ENCODE measurements at places on chromosomes 6 and 20.

DNA sequence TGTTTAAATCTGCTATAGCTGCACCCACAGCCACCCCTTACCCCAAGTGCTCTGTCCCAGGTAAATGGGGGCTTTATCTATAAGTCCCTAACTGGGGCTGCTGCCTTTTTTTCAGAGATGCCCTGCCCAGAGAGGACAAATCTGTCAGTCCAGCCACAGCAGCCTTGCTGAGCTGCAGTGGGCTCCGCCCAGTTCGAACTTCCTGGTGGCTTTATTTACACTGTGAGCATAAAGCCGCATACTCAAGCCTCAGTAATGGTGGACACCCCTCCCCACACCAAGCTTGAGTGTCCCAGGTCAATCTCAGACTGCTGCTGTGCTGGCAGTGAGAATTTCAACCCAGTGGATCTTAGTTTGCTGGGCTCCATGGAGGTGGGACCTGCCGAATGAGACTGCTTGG, 505.2 kb downstream of the CBLN4 start:
- no peak for DNase-seq

- no peak for DNase-seq
These were observed 206.4 kb downstream of the DTNBP1 start for GRCh38 chr6:15456422-15456821.

- no peak for DNase-seq
These were observed 181.4 kb downstream of the GMPR start for GRCh38 chr6:16419636-16420336.

- DNase-seq: no peak
These were observed 15.9 kb upstream of the CPNE1 start for GRCh38 chr20:35680452-35681183.

DNA sequence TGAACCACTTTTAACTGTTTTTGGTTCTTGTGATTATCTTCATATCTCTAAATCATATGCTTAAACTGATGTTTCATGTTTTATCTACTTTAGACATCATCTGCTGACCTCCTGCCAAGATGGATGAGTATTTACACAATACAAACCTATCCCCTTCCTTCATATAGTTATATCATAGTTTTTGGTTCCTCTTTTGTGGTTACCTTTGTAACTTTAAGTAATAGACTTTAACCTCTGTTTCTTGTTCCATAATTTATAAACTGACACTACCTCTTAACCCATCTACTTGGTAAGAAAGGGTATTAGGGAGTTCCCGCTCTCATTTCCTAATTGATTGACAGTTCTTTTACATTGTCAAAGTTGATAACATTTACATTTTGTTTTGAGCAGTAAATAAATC, 11.9 kb downstream of the PCMT1 start:
- DNase-seq: no peak

DNA sequence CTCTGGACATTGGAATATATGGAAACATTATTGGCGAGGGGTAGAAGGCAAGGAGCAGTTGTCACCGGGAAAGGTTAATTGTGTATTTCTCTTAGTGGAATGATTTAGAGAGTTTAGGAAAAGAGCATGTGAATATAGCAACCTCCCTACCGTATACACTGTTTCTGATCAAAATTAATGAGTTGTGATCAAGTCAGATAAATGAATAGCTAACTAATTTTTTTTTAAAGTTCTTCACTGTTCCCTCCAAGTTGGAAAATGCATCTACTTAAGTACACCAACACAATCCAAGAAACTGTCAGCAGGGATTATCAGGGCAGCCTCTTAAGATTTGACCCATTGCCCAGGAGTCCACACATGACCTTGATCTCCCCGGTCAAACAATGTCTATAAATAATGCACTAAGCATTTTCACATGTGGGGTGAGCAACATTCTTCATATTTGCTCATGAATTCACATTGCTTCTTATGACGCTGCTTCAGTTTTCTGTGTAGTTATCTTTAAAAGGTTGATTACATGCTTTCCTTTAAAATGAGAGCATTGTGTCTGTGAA, 680.8 kb upstream of the NRSN1 start:
- DNase-seq: no peak

DNA sequence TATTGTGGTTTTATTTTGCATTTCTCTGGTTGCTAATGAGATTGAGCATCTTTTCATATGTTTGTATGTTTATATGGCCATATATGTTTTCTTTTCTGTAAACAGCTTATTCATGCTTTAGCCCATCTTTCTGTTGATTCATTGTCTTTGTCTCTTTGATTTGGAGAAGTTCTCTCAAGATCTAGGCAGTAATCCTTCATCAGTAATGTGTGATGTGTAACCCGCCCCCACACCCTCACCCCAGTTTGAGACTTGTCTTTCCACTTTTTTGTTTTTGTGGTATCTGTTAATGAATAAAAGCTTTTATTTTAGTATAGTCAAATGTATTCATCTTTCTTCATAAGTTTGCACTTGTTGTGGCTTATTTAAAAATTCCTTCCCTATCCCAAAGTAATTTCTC, 26.0 kb downstream of the ZC3H12D start:
- no peak for DNase-seq

- no peak for DNase-seq
These were observed 315 bp upstream of the PDE10A start for GRCh38 chr6:165663377-165663735.

DNA sequence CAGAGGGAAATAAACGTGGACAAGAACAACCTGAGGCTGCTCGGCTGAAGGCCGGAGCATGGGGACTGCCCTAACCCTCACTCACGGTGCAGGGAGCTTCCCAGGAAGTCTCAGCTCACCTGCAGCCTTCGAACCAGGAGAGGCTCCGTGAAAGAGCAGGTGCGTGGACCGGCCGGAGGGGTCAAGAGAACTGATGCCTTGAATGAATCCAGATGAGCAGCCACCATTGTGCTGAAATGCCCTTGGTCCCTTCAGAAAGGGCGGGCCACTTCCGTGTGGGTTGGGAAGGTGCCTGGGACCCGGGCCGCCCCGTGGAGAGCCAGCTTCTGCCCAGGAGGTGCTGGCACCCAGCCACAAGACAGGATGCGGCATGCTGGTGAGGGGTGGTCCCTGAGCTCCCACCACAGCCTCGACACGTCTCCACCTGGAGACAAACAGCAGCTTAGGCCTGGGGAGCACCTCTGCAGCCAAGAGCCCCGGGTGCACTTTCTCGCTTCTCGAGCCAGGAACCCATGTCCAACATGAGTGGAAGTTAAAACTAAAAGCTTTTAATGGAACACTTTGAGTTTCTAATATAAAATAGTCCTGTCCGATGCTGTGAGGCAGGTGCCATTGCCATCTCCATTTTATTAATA, 83.5 kb downstream of the TTLL2 start:
- DNase-seq: no peak

GRCh38 chr6:70520575-70520974, 46.2 kb upstream of the SDHAF4 start:
- DNase-seq: no peak

DNA sequence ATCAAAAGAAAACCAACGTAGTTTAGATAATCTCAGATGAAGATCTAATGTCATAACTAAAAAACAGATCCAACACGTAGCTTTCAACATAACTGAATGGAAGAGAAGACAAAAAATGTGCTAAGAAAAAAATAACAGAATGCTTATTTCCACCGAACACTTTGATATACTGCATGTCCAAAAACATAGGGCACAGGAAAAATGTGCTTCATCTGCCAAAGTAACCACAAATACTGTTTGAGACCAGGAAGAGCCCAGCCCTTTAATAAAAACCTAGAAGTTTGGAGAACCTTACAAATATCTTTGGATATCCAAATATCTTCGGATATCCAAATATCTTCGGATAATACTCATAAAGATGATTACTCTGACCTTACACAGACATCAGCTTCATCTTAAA, 19.8 kb downstream of the LAMA4 start:
- no peak for DNase-seq

- no peak for DNase-seq
These were observed 98.0 kb downstream of the ANKRD6 start for GRCh38 chr6:89530982-89531381.

- DNase-seq: no peak
These were observed 12.1 kb downstream of the COL21A1 start for GRCh38 chr6:56235245-56235644.

GRCh38 chr6:134314006-134314821, 3.7 kb downstream of the SGK1 start:
- no peak for DNase-seq

GRCh38 chr20:4045741-4046140, 30.4 kb upstream of the RNF24 start:
- no peak for DNase-seq

DNA sequence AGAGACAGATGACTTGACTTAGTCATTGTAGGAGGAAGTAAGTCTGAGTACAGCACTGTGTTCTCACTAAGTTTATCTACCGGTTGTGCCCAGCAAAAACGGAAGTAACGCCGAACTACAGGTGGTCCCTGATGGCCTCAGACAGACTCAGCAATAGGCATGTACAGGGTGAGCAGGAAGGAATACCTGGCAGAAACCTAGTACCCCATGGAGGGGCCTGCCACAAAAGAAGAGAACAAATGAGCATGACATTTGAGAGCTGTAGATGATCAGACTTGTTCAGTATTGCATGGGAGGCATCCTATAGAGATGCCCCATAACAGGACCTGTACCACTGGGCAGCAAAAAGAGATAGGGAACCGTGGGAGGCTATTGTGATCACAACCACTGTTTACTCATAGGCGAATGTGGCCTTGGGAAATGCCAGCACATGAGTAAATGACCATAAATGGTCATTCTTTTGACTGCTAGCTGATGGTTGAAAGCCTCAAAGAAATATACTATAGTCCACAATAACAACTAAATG, 106.4 kb upstream of the TAB2 start:
- DNase-seq: no peak

- DNase-seq: no peak
These were observed 284.4 kb upstream of the RNF24 start for GRCh38 chr20:4299773-4300172.

- no peak for DNase-seq
These were observed 16.0 kb downstream of the PDE10A start for GRCh38 chr6:165647041-165647440.

- DNase-seq: no peak
These were observed 252.4 kb downstream of the GMDS start for GRCh38 chr6:1993042-1993441.

DNA sequence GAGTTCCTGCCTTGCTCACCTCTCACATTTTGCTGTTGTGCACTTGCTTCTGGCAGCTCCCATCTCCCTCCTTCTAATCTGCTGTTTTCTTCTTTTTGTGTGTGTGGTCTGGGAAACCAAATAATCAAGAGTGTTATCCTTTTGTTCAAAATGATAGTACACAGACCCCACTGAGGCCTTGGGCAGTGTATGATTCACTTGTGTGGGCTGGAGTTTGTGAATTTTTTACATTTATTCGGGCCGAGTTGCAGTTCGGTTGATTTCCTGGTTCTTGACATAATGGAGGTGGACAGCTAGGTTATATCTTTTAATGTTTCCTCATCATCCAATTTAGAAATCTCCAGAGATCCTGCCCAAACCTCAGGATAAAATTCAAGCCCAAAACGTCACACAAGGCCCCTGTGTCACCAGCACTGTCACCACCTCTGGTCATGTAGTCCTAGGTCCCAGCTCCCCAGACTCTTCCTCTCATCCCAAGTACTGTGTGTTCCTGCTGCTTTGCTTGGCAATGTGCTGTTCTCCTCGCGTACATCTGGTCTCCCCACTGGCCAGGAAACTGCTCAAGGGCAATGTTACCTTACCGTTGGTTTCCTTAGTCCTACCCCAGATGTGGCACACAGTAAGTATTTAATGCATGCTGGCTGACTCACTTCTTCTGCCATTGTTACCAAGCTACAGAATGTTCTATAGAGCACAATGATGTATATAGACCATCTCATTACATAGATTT, 55.7 kb upstream of the PHACTR2 start:
- DNase-seq: no peak

DNA sequence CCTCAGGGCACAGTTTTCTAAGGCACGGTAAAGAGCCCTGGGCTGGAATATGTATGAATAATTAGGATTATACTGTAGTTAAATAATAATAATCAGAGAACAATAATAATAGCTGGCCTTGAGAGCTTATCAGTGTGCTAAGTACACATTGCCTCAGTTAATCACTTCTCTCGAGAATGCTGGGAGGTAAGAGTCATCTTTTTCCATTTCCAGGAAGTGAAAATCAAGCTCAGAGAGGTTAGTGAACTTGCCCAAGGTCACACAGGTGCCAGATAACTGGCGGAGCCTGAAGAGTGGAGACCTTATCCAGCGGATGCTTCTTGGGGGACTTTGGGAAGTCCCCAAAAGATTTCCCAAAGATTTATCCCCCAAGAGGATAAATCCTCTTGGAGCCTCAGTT, 19.4 kb upstream of the CBFA2T2 start:
- no peak for DNase-seq

GRCh38 chr20:10927936-10928840, 254.4 kb upstream of the JAG1 start:
- no peak for DNase-seq

DNA sequence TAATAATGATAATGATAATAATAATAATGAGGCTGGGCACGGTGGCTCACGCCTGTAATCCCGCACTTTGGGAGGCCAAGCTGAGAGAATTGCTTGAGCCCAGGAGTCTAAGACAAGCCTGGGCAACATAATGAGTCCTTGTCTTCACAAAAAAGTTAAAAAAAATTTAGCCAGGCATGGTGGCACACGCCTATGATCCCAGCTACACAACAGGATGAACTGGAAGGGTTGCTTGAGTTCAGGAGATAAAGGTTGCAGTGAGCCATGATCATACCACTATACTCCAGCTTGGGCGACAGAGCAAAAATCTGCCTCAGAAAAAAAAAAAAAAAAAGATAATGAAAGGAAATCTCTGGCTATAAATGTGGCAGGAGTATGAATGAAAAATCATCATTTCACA, 213.4 kb downstream of the HIVEP2 start:
- no peak for DNase-seq

DNA sequence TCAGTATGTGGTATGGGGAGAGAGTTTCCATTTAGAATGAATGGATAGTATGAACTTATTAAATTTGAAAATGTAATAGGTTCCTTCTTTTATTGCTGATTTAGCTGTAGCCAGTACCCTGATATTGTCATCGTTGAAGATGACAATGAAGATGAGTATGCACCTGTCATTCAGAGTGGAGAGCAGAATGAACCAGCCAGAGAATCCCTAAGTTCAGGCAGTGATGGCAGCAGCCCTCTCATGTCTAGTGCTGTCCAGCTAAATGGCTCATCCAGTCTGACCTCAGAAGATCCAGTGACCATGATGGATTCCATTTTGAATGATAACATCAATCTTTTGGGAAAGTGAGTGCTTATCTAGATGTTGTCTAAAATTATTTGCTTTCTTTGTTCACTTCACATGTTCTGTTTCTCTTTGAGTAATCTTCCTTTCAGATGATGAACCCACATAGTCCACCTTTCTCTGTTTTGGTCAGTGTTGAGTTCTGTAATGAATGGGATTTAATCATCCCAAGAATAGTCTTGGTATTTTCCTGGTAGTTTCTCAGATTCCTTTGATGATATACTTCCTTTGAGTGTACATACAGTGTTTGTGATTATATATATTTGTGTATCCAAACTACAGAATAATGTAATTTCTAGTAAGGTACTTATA, 23.3 kb downstream of the HSF2 start:
- no peak for DNase-seq

All from activated CD4-positive, alpha-beta T cell treated with anti-CD3 and anti-CD28 coated beads for 24 hours (primary cell).